ENCODE measurements at places on chromosomes 4 and X.

GRCh38 chr4:139808808-139809756 lies 143.5 kb downstream of the MGST2 start:
- DNase-seq = no peak

GRCh38 chrX:136961594-136962135 lies 72.1 kb downstream of the GPR101 start:
- DNase-seq = no peak

DNA sequence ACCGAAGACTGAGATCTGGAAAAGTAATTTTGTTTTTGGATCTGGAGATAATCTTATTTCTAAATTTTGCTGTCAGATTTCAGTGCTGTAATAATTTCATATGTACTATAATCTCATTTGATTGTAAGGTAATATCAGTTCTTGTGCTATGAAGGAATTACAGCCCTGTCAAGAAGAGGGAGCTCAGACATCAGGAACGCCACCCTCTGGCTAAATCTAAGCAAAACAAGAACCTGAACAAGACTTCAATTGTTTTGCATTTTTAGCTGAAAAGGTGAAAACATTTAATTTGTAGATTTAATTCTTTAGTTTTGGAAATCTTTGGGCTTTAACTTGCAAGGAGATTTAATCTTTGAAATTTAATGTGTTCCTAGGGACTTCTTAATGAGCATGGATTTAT lies 525.4 kb upstream of the HS3ST1 start:
- DNase-seq = no peak

- no peak for DNase-seq
Measured at GRCh38 chr4:76374798-76375197, 46.1 kb downstream of the CCDC158 start.

GRCh38 chr4:24719615-24720014 lies 75.8 kb upstream of the SOD3 start:
- no peak for DNase-seq

GRCh38 chr4:112926819-112927218 lies 122.6 kb upstream of the ANK2 start:
- no peak for DNase-seq

DNA sequence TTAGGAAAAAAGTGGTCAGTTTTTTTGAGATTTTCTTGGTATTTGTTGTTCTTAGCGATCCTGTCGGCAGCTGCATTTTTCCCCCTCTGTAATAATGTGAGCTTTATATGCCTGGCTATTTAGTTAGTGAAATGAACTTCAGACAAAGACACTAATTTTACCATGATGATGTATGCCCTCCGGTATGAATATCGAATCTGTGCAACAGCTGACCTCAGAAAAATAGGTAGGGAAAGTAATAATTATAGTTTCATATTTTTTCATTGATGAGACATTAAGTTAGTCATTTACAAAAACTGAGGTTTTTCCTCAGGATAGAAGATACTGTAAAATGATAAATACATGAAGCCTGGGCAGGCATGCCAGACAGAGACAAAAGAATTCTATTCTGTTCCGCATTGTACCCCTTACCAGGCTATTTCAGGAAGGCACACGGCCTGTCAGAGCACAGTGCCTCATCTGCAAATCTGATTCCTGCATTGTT lies 155.8 kb downstream of the SHROOM3 start:
- DNase-seq = no peak

DNA sequence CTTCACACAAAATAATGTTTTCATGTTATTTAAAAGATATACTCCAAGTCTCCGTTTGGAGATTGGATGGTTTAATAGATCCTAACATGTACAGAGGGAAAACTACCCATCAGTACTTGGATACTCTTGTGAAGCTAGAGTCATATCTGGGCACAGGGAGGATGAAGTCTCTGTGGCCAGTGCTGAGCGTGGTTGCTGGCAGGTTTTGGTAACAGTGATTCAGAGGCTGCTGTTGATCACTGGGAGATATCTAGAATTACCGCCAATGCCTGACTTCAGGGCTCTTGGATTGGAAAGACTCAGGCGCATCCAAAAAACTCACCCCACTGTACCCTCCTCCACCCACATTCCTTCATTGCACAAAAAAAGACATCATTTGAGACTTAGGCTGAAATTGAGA lies 107.2 kb upstream of the PGRMC2 start:
- no peak for DNase-seq

- DNase-seq = no peak
Measured at GRCh38 chrX:121635141-121635540, 587.7 kb downstream of the GLUD2 start.

GRCh38 chr4:173766171-173766600 lies 236.2 kb upstream of the HAND2 start:
- no peak for DNase-seq

DNA sequence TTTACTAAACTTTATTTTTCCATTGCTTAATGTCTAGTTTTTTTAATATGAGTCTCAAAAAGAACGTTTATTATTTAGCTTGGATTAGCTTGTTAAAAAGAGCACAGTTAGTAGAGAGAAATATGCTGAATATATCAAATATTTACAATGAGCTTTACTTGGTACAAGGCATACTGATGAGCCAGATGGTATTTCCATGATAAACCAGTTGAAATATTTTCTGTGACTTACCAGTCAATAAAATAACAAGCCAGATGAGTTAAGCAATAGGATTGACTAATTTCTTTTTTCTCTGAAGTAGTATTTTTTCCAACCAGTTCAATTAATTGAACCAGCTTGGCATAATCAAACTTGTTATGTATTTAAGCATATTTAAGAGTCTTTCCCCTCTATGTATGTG lies 134.1 kb downstream of the KLHL34 start:
- no peak for DNase-seq

DNA sequence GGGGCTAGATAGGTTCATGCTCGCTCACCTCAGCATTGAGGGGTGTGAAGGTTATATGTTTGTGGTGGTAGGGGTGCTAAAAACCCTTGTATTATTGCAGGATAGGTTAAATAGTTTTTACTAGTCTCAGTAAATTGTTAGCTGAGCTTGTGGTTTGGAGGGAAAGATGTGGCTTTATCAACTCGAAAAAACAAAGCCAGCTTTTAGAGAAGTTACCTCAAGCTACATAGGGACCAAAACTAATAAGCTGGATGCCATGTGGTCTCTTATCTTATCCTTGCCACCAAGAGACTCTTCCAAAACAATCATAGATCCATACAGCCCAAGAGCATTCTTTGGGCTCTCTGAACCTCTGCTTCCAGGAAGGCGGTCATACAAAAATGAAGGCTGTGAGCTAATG lies 29.2 kb downstream of the MSN start:
- no peak for DNase-seq

GRCh38 chr4:43992552-43992951 lies 456.1 kb downstream of the KCTD8 start:
- DNase-seq = no peak

DNA sequence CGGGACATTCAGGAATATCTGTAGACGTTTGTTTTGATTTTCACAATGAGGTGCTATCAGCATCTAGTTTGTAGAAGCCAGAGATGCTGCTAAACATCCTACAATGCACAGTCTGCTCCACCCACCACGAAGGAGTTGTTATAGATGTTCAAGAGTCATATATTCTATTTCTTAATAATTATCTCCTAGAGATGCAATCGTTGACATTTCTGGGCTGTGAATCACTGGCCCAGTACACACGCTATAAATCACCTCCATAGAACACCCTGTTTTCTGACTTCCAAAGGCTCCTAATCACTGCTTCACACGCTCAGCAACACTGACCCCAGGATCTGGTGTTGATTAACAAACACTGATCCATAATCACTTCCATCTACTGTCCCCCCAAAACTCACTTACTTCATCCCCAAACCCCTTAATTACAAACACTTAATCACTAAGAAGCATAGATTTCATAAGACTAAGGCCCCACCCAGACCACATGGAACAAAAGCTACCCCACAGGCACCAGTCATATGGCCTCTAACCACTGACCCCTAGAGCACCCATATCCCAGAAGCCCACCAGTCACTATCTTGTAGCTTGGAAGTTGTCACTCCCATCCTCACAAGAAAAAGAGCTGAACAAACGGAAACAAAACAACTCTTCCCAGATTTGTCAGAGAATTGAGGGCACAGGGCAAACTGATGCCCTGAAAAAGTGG lies 31.7 kb upstream of the ZNF41 start:
- DNase-seq = no peak

DNA sequence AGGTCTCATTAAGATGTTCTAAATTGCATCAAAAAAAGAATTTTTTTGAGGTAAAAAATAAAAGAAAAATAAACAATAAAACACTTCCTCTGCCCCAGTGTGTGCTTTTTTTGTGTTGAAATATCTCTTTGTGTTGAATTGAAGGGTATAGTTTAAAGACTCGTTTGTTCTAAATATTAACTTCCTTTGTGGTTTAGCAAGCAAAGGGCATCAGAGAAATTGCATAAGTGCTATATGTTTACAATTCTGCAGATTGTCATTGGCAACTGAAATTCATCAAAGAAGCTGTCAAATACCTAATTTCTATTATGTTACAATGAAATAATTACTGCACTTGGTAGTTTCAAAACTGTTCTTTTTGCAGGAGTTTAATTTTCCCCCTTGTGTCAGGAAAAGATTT lies 260.5 kb downstream of the DKK2 start:
- no peak for DNase-seq

GRCh38 chr4:178577933-178578332 lies 1135.7 kb upstream of the AGA start:
- no peak for DNase-seq

DNA sequence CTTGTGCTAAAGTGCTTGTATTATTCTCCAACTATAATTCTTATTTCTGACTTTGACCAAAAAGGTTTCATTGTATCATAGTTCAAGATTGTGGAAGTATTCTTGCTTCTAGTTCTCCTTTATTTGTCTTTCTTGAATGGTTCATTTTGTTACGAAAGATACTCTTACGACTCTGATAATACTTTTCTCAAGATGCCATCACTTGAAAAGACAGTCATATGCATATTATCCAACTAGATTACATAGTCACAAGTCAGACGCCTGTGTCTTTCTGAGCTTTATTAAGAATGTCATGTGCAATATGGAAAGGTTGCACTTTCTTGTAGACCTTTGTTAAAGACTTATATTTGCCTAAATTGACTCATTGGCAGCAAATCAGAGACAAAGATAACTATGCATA lies 71.4 kb upstream of the HPGD start:
- DNase-seq = no peak

DNA sequence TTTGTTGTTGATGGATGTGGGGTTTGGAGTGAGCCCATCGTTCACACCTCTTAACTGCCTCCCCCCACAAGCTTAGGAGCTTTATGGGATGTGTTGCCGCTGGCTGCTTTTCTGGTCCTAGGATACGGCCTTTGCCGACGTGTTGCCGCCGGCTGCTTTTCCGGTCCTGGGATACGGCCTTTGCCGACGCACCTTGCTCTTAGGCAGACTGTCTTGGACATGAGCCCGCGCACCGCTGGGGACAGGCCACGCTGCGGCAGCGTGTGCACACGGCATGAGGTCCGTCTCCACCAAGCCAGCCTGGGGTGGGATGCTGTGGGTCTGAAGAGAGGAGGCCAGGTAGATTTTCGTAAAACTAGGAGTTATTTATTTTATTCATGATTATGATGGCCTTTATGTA lies 14.2 kb downstream of the RGS12 start:
- no peak for DNase-seq

GRCh38 chrX:121000589-121000988 lies 15.0 kb upstream of the CT47A1 start:
- no peak for DNase-seq

DNA sequence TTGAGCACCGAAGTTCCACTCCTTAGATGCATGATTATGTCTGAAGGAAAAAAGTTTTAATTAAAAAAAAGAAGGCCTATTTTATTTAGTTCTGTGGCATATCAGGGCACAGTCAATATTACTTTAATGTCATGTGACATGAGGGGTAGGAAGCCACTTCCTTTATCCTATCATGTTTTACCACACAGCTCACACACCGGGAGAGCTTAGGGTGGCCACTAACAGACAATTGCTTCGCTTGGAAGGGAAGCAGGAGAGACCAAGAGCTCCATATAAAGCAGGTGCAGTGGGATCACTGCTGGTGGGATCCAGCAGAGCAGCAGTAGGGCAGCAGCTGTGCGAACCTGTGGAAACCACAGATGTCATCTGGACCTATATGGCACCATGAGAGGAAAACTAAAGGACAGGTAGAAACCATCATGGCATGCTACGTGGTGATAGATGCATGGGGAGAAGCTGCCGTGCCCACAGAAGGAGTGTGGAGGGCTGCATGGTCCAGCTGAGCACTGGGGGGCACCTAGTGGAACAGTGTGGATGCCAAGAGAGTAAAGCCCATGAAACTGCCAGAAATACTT lies 52.0 kb downstream of the DTHD1 start:
- DNase-seq = no peak

- no peak for DNase-seq
Measured at GRCh38 chrX:96692890-96693289, 8.2 kb downstream of the DIAPH2 start.

DNA sequence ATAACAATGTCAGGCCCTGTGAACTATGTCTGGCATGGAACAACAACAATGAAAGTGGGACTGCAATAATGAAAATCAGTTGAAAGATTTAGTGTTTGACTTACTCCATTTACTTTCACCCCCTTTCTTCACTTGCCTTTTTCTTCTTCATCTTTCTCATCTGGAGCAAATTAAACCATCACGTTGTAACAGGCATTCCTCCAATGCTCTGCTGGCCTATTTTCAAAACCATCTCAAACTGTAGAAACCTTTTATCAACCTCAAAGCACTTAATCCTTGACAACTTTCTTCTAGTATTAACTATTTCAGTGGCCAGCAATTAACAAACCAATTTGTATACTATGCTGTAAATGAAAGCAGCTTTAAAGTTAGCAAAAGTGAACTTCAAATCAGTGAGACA lies 8.3 kb downstream of the KLHL13 start:
- no peak for DNase-seq

GRCh38 chrX:147637190-147637589 lies 274.5 kb upstream of the FMR1 start:
- no peak for DNase-seq

DNA sequence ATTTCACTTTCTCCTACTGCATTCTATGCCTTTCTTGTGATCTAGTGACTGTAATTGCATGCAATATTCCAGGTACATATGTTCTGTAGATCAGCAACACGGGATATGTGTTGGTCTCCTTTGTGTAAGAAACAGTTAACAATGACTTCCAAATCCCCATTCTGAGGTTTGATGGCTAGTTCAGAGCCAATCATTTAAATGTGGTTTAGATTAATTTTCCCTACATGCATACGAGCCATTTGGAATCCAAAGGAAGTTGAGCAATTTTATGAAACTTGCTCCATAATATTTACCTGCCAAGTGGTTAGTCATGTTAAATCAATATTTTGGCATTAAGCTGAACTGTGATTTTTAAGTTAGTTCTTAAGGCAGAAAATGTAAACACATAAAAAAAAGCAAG lies 172.8 kb upstream of the DCAF12L2 start:
- no peak for DNase-seq

GRCh38 chrX:141934059-141934641 lies 30.5 kb downstream of the MAGEC1 start:
- no peak for DNase-seq

- no peak for DNase-seq
Measured at GRCh38 chrX:68942840-68943239, 114.0 kb downstream of the EFNB1 start.
